CD4-positive, alpha-beta T cell treated with Interleukin-4 for 1 hour (primary cell): ENCODE measurements at places on chromosomes 4 and X.
A peak's percentile ranks its signal among the peaks of the same experiment; 100 is the strongest.

DNA sequence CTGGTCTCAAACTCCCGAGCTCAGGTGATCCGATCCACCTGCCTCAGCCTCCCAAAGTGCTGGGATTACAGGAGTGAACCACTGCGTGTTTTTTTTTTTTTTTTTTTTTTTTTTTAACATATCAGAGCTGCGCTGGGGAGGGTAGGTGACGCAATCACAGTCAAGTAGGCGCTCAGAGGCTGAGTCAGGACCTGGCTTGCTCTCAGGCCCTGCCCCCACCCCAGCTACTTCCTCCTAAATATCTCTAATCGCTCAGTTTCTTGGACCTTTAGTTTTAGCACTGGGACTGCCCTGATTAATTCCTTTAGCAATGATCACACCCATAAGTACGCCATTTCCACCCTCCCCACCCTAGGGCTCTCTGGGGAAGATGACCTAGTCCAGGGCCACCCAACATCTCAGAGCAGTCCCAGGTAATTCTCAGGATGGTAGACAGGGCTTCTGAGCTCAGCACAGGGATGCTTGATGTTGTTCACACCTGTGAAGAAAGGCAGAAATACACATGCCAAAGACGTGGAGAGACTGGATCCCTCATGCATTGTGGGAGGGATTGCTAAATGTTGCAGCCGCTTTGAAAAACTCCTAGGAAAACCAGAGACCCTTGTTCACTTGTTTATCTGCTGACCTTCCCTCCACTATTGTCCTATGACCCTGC lies 50.2 kb downstream of the DDX3X start:
- DNase-seq, result peak; percentile 70

- DNase-seq, result peak; percentile 39
Observed at GRCh38 chr4:76499461-76499860, 64.4 kb downstream of the SHROOM3 start.

DNA sequence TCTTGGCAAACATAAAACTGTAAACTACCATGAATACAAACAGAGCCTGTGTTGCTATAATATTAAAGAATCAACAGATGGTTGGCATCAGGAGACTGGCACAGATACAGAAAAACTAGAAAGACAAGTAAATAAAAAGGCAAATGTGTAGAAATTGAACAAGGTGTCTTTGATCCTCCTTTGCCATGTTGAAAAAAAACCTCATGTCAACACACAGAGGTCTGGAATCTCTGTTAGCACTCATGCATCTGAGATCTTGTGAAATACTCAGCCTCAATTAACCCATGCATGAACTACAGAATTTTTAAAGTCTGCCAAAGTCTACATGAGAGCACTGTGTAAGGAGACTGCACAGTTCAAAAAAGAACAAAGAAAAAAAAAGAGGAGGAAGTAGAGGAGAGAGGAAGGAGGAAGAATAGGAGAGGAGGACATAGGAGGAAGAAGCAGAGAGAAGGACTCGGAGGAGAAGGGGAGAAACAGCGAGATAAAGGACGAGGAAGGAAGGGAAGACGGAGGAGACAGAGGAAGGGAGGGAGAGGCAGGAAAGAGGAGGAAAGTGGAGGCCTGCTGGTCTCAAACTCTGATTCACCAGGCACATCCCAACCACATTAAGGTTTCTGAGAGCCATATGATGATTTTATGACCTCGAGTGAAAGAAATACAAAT lies 52.8 kb downstream of the PRDM5 start:
- no peak for DNase-seq

- peak; percentile 35 for DNase-seq
Observed at GRCh38 chr4:47122592-47123291, 91.4 kb downstream of the GABRB1 start.

- DNase-seq, result no peak
Observed at GRCh38 chr4:61443813-61444510, 243.8 kb downstream of the ADGRL3 start.

DNA sequence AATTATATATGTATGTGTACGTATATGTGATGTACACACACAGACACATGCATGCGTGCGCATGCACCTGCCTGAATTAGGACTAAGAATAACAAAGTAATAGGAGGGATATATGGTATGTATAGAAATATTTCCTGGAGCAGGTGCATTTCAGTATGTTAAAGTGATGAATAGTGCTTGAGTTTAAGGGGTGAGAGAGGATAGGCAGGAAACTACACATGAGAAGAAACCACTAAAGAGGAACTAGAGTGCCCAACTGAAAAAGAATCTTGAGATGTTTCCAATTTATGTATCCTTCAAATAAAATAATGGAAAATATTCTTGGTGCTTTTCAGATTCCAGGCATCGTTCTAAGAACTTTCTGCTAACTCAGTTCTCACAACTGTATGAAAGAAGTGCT lies 52.6 kb upstream of the UNC5C start:
- no peak for DNase-seq

DNA sequence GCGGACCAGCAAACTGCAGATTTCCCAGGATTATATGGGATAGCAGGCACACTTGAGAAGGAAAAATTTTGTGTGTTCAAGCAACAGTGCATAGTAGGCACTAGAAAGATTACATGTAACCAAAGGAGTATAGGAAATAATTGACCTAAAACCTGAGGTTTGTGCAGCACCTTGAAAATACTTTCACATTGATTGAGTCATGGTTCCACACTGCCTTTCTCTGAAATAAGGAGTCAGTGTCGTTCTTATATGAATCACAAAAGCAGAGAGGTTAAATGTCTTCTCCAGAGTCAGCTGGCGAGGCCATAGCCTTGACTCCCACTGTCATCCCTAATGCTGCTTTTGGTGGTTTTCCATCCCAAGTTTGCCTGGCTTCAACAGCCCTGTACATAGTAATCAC lies 138.9 kb downstream of the SOWAHB start:
- no peak for DNase-seq

DNA sequence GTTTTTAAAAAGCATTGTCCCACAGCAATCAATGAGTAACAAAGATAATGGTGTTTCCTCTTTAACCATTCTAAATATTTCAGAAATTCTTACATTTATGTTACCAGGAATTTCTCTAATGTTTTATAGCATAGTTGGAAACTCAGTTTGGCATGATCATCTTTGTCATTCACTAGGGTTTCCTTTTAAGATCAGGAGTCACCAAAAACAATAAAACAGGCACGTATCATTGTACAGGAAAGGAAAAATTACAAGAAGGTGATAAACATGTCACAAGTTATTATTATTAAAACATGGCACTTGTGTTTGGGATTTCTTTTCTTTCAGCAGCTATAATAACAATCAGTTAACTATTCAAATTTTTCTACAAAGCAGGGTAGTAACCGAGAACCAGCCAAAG lies 84.0 kb downstream of the SLC10A7 start:
- DNase-seq, result no peak

DNA sequence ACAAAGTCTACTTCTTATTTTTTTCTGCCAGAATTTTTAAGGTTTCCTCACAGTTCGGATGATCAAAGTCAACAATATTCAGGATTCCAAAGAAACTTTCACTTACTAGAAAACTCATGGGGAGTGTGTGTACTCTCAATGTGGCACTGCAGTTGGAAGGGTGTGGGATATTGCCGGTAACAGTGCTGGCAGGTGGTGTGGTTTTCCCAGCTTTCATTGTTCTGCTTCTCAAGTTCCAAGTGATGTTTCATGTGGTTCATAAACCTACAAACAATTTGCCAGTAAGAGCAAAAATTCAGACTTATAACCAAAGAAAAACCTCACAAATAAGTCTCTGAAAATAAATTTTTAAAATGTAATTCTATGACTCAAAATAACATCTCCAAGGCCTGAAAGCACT lies 39.8 kb downstream of the ZNF280C start:
- no peak for DNase-seq

GRCh38 chrX:154470434-154470833 lies 8.6 kb downstream of the LAGE3 start:
- no peak for DNase-seq

DNA sequence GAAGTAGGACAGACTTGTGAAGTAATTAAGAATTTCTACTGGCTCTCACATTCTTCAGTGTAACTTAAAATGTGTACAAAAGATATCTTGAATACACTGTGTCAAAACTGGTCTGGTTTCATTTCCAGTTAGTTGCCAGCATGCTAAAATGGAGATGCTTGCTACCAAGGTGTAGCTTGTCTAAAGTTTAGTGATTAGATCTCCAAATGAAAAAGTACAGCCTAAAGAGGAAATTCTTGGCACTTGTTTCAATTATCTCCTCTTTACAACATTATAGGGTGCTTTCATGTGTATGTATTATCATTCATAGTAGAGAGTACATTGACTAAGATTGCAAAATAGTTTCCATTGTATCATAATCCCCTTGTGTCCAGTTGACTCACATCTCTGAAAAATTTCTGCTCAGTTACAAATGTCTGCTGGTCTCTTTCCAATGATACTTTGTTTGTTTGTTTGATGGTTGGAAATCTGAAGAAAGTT lies 97.3 kb upstream of the SPRY1 start:
- DNase-seq, result no peak

DNA sequence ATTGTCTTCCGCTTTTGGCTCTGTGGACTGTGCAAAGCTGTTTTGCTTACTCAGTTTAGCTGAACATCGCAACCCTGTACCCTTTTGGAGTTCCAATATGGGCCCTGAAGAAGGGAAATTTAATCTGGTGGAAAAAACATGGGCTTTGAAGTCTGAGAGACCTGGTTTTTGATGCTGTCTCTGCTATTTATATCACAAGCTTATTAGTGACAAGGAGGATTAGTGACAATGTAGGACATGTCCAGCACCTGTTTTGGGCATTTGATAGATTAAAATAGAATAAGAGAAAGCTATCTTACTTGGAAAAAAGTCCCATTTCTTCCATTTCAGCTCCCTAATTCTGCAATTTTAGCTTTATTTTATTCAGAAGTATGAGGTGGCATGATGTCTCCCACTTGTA lies 417.3 kb downstream of the SPRY1 start:
- DNase-seq, result no peak

DNA sequence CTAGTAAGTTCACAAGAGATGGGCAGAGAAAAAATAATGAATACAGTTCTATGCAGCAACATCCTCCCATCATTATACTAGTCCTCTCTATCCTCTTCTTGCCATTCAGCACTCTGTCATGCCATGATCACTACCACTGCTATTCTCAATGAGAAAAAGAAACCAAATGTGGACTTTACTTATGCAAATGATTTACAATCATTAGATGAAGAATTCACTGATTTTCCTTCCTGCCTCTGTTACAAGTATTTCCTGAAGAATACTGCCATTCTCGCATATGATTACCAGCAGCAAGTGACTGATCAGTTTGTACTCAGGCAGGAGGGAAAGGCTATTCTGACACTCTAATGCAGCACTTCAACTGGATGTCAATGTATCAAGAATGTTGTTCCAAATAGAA lies 50.3 kb downstream of the WDFY3 start:
- no peak for DNase-seq

- DNase-seq, result no peak
Observed at GRCh38 chrX:49746306-49746705, 50.5 kb upstream of the PAGE1 start.

- no peak for DNase-seq
Observed at GRCh38 chr4:139317635-139318034, 15.4 kb upstream of the NDUFC1 start.

- no peak for DNase-seq
Observed at GRCh38 chrX:119735467-119735866, 22.9 kb upstream of the SOWAHD start.

DNA sequence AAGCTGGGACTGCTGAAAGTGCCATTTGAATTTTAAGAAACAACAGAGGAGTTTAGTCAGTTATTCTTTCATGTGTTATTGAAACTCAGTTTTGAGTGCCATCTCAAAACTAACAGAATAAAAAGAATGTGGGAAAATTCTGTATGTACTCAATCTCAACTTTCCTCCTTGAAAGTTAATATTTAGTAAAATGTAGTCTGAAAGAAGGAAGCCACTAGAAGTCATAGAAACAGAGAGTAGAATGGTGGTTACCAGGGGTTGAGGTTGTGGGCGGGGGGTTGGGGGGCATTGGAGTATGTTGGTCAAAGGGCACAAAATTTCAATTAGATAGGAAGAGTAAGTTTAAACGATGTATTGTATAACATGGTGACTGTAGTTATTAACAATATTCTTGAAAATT lies 628.3 kb upstream of the MAGEB2 start:
- no peak for DNase-seq

DNA sequence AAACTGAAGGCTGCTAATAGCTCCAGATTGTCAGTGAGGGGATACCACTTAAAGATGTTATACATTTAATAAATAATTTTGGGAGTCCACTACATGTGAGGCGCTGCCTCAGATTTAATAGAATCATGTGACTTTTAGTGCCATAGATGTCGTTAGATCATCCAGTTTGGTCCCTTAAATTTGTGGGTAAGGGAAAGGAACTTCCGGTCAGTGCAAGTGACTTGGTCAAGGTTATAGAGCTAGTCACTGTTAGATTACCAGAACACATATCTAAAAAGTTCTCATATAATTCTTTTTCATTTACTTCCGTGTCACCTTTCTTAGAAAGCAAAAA lies 529 bp upstream of the UBA6 start:
- DNase-seq, result no peak

GRCh38 chrX:76919761-76920160 lies 492.3 kb downstream of the MAGEE1 start:
- no peak for DNase-seq
